NB4 (cell line): ENCODE measurements at places on chromosomes 16 and 17.
A peak's percentile ranks its signal among the peaks of the same experiment; 100 is the strongest.

DNA sequence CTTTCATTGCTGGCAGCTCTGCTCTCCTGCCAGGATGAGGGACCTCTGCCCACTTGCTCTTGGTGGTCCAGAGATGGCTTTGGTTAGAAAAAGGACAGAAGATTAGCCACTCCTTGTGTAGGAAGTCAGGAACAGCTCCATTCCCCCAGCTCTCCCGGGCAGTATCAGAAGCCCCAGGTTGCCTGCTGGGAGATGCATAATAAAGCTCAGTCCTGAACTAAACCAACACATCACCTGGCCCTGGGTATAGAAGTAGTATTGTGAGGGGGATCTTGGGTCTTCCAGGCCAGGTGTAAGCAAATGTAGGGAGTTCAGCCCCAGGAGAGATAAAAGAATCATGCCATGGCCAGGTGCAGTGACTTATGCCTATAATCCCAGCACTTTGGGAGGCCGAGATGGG, 52.4 kb downstream of the NEUROD2 start:
- no peak for DNase-seq

DNA sequence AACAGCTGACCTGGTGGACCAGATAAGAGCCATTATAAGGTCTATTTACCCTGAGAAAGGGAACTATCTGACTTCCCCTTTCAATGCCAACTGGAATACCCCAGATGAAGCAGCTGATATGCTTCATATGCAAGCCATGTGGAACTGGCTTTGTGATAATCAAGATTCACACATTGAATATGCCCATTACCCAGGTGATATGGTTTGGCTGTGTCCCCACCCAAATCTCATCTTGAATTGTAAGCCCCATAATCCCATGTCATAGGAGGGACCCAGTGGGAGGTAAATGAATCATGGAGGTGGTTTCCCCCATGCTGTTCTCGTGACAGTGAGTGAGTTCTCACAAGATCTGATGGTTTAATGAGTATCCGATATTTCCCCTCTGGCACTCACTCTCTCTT, 42.1 kb downstream of the IKZF3 start:
- DNase-seq = peak; percentile 44

DNA sequence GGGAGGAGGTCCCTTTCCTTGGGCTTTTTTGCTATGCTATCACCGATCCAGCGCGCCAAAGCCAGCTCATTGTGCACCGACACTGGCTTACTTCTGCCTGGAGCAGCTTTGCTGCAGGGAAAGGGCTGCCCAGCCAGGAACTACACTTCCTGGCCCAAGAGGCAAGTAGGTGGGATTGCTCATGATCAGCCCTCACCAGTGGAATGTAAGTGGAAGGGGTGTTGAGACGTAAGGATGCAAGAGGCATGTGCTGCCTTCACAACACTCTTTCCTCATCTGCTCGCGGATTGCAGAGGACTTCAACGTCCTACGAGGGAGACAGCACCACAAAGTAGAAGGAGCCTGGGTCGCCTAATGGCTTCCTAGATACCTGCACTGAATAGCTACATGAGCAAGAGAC, 104.3 kb upstream of the FOXF1 start:
- DNase-seq = no peak

DNA sequence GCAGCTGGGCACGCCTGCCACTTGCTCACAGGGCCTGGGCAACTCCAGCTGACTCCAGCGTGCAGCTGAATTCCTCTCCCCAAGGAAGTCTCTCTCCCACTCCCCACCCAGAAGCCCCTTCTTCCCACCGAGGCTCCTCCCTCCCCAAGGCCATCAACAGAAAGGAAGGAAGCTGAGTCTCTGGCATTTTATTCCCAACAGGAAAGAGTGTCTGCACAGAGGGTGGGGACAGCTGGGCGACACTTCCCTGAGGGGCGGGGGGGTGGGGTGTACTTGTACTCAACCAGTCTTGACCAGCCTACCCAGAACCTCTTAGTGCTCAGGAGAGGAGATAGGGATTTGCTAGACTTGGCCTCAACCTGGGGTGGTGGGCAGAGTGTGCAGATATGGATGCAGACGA, at the start of gene EXOC3L1:
Gene EXOC3L1 (minus strand): TSS at position 96 of the 400 bp plus-strand sequence. CDS start 460 bp downstream, outside the sequence.
- no peak for DNase-seq

- DNase-seq = no peak
Measured at GRCh38 chr16:16022683-16023064, 73.3 kb downstream of the ABCC1 start.

GRCh38 chr17:80970762-80971703, 20.6 kb upstream of the CHMP6 start:
- DNase-seq = no peak

GRCh38 chr16:79599256-79599836, 1.2 kb downstream of the MAF start:
- no peak for DNase-seq

- DNase-seq = no peak
Measured at GRCh38 chr16:57234707-57235092, 10.4 kb upstream of the ARL2BP start.

DNA sequence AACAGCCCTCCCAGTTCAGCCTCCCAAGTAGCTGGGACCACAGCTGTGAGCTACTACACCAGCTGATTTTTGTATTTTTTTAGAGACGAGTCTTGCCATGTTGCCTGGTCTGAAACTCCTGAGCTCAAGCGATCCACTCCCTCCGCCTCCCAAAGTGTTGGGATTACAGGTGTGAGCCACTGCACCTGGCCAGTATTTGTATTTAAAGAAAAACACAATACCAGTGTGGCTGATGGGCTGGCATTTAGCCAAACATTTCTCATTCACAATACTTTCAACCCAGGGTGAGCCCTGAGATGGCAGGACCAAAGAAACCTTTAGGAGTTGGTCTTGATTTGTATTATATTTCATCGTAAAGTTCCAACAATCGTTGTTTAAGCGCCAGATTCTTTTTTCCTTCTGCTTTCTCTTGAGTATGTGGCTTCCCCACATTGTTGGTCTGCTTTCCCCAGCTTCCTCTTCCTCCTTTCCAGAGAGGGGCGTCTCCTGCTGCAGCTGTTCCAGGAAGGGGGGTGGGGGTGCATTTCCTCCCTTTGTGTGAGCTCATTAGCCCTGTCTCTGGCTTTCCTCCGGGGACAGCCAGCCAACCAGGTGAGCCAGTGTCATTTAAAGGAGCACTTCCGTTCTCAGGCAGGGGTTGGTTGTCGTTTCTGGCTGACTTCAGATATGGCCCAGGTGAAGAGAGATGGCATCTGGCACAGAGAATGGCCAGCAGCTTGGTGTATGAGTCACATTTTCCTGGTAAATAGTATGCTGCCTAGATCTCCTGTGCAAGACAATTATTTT, 79.9 kb downstream of the GPRC5B start:
- peak; percentile 54 for DNase-seq

DNA sequence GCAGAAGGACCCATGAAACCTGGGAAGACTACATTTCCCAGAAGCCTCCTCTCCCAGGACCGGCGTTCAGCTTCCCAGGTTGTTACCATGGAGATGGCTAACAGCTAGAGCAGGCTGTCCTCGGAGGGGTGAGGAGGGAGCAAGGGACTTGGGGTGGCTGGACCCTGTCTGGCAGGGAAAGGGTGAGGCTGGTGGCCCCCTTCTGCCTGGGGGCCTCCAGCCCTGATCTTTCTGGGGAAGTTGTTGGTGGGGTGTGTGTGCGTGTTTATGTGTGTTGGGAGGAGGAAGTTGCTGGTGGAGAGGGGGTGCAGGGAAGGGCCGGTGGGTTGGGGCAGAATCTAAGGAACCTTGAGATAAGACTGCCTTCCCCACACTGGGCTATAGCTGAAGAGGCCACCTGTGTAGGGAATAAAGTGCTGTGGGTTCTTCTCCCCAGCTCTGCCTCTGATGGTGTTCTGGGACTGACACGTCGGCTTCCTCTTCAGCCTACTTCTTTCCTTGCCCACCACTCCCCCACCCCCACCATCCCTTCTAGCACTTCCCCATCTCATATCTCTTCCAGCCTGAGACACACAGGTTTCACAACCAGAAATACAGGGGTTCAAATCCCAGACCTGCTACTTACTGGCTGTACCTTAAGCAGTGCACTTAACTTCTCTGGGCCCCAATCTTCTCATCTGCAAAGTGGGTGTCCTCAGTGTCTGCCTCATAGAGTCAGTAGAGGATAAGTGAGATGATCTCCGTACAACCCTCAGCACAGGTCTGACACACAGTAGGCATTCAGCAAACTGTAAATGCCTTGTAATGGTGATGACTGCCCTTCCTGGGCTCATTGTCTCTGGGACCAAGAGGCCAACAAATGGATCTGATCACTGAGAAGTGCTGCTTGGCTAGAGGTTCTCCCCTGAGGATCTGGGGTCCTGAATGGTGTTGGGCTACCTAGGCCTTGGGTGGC, at the start of gene DRC7:
Gene DRC7 (plus strand): TSS at position 82 of the 955 bp plus-strand sequence. CDS start 3,144 bp downstream, outside the sequence.
- DNase-seq = peak; percentile 92

DNA sequence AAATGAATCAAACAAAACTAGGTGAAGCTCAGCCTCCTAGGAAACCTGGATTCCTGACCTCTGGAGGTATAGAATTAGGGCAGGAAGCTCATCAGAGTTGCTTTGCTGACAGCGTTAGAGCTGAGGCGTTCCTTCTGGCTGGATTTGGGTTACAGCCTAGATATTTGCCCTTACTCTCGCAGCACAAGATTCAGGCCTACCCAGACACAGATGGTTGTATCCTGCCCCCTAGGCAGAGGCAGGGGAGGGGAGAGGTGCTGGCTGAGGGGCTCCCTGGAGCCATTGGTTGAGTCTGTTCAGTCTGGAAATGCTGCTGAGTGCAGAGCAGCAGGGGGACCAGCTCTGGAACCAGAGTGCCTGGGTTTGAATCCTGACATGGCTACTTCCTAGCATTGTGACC, 78.4 kb downstream of the MPRIP start:
- no peak for DNase-seq

DNA sequence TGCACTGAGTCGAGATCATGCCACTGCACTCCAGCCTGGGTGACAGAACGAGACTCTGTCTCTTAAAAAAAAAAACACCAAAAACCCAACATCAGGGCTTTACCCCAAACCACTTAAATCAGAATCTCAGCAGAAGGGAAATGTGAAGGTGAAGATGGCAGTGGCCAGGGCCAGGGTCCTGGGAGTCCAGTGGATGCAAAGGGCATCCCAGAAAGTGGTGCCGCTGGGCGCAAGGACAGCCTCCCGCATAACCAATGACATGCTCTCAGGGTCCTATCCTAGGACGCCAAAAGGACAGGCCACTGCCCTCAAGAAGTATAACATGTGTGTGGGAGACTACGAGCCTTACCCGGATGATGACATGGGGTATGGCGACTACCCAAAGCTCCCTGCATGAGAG, 7.9 kb downstream of the TUBD1 start:
- no peak for DNase-seq

DNA sequence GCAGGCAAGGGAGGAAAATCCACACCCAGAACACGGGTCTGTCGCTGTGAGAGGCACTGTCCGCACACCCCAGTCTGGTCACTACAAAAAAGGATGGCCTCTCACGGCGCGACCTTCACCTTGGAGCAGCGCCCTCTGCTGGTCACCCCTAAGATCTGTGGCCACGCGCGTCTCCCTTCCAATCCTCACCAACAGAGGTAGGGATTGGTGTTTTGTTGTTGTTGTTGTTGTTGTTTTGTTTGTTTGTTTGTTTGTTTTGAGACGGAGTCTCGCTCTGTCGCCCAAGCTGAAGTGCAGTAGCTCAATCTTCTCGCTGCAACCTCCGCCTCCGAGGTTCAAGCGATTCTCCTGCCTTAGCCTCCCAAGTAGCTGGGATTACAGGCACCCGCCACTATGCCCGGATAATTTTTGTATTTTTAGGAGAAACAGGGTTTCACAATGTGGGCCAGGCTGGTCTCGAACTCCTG, 15.0 kb upstream of the C17orf58 start:
- DNase-seq = peak; percentile 60

- no peak for DNase-seq
Measured at GRCh38 chr17:47989700-47990099, 18.8 kb downstream of the CDK5RAP3 start.

GRCh38 chr16:68346892-68347480, 36.2 kb downstream of the PRMT7 start:
- no peak for DNase-seq

DNA sequence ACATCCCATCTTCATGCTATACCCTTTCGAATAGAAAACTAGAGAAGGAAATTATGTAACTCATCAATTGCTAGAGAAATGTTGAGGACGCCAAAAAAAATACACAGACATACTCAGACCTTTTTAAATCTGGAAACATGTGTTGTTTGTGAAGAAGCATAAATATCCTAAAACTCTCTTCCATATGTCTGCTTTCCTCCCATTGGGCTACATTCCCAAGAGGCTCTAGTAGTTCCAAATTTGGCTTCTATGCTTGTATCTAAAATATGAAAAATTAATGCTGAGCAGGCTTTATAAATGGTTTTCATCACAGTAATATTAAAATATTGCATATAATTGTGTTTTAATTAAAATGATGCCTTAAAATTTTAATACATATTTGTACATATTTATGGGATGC, 297.9 kb upstream of the PSMD7 start:
- DNase-seq = no peak

- no peak for DNase-seq
Measured at GRCh38 chr17:64984181-64984580, 64.9 kb upstream of the LRRC37A3 start.

GRCh38 chr16:12602811-12603698, 200.6 kb downstream of the CPPED1 start:
- no peak for DNase-seq

- no peak for DNase-seq
Measured at GRCh38 chr16:60684002-60684401, 1352.2 kb downstream of the CDH8 start.

DNA sequence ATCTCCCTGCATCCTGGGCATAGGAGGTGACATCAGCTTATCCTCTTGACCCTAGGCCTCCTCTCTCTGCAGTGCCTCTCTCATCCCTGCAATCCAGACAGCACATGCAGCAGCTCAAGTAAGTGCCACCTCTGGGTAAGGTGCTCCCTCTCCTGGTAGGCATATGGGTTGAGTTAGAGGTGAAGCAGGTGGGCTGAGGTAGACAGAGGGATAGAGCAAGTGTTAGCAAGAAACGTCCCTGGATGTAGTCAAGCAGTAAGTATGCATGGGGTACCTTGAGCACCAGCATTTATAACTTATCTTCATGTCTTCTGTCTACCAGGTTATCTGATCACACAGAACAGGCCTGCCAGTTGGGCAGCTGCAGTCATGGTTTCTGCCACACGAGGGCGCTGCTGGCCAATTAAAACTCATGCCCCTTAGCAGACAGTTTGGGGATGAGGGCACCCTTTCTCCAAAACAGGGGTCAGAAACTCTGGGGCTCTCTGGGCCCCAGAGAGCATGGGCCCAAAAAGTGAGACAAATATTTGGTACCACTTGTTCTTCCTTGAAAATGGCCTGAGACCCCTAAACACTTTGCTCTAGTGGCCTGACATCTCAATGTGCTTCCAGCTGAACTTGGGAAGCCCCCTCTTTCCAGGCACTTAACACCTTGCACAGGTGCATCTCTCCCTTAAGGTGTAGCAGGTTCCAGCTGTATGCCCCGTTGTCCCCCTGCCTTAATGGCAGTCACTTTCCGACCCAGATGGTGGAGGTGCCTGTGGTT, 59.8 kb downstream of the NEUROD2 start:
- peak; percentile 76 for DNase-seq

GRCh38 chr17:3946711-3947235, 17.5 kb downstream of the ATP2A3 start:
- DNase-seq = no peak

GRCh38 chr16:23302045-23302956, at the start of gene SCNN1B:
SCNN1B (plus strand) TSS chr16:23302302; CDS start chr16:23348600, 46,298 bp downstream.
- DNase-seq = no peak
